Activated CD4-positive, alpha-beta T cell treated with anti-CD3 and anti-CD28 coated beads, Interleukin-10, Interleukin-2, amounts not matched to agents 100 ng/mL and 50 ng/mL, durations not matched to agents 16 hours and 8 hours (primary cell): ENCODE measurements at places on chromosomes 3 and 15.

GRCh38 chr15:92620991-92621390, 34.6 kb downstream of the FAM174B start:
- DNase-seq = no peak

GRCh38 chr3:106288781-106289180, 420.0 kb upstream of the CBLB start:
- no peak for DNase-seq

- DNase-seq = no peak
Measured at GRCh38 chr3:113275929-113276750, 64.8 kb downstream of the BOC start.

DNA sequence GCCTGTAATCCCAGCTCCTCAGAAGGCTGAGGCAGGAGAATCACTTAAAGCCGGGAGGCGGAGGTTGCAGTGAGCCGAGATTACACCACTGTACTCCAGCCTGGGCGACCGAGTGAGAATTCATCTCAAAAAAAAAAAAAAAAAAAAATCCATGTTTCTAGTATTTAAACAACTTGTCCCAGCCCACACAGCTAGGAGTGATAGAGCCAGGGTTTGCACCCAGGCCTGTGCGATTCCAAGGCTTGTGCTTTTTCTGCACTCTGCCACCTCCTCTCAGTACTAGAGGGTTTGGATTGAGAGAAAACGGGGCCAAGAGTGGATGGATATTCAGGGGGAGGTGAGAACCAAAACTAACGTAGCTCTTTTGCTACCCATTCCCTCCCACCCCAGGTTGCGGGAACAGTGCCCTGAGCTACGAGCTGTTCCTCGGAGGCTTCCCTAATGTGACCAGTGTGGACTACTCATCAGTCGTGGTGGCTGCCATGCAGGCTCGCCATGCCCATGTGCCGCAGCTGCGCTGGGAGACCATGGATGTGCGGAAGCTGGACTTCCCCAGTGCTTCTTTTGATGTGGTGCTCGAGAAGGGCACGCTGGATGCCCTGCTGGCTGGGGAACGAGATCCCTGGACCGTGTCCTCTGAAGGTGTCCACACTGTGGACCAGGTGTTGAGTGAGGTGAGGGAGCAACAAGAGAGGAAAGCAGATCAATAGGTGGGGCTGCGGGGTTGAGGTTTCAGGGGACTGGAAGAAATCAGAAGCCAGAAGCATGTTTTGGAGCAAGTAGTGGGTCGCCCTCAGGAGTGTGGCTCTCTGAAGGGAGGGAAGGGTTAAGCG, 4.1 kb downstream of the CAMK2N2 start:
- no peak for DNase-seq

GRCh38 chr15:89070197-89071124, 17.8 kb upstream of the ABHD2 start:
- no peak for DNase-seq

- DNase-seq = no peak
Measured at GRCh38 chr3:148266341-148266740, 431.4 kb upstream of the AGTR1 start.

DNA sequence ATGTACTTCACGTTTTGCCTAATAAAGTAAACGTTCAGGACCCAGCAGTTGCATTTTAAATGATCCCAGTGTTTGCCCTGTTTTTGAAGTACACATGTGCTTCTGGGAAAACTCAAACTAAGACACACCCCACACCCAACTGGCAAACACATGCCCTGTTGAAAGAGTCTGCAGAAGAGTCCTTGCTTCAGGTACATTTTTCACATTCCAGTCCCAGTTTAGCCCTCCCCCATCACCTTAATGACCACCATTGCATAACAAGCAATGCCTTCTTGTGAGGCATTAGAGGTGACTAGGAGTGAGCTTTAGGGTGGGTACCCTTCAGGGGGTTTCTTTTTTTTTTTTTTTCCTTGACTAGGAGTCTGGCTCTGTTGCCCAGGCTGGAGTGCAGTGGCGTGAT, 322.3 kb downstream of the CNTN4 start:
- no peak for DNase-seq

GRCh38 chr15:72912121-72912520, 128.6 kb upstream of the ADPGK start:
- no peak for DNase-seq

GRCh38 chr3:167973046-167973445, 122.7 kb downstream of the GOLIM4 start:
- DNase-seq = no peak
